ENCODE measurements at places on chromosomes 5 and 9.

DNA sequence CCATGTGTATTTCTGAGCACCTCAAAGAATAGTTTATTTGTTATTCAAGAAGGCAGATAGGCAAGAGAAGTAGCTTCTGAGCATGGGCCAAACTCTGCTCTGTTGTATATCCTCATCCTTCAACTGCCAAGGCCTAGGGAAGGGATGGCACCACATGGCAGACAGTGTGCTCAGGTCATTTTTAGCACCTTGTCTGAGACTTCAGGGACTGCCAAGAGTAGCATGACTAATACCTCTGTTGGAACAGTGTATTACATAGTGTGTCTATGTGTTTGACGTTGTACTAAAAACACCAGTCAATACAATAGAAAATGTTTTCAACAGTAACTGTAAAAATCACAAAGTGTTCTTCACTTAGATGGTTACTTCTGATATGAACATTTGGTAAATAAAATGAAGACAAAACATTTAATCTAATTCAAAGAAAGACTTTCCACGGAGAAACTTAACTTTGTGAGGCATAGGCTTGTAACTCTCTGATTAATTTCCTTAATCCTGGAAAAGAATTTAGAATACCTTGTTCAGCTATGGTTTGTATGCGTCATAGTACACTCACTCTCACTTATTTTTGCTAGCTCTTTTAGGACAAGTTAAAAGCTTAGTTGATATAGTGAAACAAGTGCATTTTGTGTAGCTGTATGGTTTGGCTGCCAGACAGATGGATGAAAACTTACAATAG lies 318.4 kb upstream of the RIOK2 start:
- no peak for DNase-seq

DNA sequence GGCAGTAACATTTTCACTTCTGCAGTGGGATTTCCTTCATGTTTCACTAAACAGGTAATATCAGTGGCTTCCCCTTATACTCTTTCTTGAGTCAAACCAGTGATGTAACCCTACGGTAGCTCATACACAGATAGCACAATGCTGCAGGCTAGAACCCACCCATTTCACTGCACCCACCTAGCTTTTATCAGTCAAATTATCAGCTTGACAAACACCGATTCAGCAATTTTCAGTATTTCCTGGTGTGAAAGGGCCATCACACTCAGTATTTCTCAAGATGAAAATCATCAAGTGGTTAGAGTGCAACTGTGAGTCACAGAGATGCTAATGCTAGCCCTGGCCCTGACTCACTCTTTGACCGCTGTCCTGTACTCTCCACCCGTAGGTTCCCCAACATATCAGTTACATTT lies 242.3 kb upstream of the PTGER4 start:
- no peak for DNase-seq

GRCh38 chr9:125407974-125408900 lies 146.6 kb downstream of the GAPVD1 start:
- DNase-seq, result peak; percentile 52

- no peak for DNase-seq
Measured at GRCh38 chr9:82419696-82420486, 431.3 kb downstream of the SPATA31D1 start.

- no peak for DNase-seq
Measured at GRCh38 chr5:62386824-62387223, 16.9 kb downstream of the DIMT1 start.

DNA sequence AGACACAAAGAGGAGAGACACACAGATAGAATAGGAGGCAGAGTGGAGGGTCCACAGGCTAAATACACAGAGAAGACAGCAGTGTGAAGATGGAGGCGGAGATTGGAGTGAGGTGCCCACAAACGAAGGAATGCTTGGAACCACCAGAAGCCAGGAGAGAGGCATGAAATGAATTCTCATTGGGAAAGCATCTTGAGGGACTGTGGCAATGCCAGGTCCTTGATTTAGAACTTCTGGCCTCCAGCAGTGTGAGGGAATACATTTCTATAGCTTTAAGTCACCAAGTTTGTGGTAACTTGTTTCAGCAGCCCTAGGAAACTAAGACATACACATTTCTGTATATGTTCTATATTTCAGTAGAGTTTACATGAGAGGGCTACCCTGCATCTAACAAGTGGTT lies 396.6 kb upstream of the ZNF608 start:
- no peak for DNase-seq

DNA sequence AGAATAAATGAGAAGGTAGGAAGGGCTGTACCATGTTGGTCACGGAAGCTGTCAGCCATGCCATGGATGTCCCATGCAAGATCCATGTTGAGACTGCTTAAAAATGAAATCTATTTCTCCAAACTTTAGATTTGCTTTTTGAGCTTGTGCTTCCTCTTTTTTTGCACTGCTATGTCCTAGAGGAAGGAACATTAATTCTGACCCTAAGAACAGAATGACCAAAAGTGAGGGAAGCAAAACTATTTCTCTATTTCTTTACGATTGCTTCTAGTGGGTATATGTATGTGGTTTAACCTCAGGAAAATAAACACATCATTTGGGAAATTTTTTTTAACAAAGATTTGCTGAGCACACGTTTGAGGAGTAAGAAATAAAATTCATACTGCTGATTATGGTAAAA lies 84.6 kb downstream of the USP20 start:
- no peak for DNase-seq

GRCh38 chr5:147397616-147398015 lies 112.3 kb downstream of the DPYSL3 start:
- DNase-seq, result no peak

DNA sequence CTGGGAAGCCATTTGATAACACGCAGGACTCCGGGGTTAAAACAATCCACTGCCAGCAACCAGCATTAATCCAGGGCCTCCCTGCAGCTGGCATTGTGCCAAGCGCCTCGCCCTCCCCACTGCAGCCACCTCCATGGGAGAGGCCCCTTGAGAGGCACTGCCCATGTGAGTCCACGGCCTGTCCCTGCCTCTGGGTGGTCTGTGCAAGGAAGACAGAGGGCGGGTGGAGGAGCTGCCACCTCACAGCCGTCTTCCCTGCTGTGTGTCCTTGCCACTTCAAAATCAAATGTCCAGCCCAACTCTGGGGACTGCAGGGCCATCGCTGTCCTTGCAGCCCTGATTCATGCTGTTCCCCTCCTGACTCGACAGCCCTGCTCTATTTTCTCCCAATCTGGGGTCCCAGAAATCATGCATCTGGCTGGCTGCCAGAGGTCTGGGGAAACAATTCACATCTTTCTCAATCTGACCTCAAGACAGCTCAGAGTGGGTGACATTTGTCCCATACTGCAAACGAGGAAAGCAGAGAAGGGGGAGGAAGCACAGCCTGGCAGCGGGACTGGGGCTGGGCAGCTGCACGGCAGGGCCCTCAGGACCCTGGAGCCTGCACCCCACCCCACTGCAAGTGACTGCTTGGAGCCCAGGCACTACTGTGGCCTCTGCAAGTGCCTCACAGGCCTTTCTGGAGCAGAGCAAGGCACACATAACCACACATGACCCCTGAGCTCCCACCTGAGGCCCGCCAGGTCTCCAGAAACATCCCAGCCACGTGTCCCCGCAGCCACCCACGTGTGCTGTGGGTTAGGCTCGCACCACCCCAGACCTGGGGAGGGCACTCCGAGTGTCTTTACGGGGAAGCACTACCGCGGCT lies 15.7 kb downstream of the BRD3OS start:
- DNase-seq, result no peak

DNA sequence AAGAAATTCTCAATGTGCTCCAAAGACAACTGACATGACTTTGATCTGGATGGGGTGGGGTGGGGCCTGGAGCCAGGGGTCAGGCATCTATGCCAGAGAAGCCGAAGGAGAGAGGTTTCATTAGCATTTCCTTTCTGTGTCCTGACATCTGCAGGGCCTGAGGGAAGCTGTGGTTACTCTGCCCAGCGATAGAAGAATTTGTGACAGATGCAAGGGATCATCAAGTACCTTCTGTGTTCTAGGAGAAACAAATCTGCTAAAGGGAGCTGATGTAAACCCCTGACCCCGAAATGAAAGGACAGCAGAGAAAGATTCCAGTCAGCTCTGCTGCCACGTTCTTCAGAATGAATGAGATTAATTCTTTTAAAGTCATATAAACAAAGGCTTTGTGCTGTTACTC lies 335.7 kb downstream of the PRELID2 start:
- no peak for DNase-seq

GRCh38 chr9:131743501-131743900 lies 3.6 kb upstream of the RAPGEF1 start:
- no peak for DNase-seq

DNA sequence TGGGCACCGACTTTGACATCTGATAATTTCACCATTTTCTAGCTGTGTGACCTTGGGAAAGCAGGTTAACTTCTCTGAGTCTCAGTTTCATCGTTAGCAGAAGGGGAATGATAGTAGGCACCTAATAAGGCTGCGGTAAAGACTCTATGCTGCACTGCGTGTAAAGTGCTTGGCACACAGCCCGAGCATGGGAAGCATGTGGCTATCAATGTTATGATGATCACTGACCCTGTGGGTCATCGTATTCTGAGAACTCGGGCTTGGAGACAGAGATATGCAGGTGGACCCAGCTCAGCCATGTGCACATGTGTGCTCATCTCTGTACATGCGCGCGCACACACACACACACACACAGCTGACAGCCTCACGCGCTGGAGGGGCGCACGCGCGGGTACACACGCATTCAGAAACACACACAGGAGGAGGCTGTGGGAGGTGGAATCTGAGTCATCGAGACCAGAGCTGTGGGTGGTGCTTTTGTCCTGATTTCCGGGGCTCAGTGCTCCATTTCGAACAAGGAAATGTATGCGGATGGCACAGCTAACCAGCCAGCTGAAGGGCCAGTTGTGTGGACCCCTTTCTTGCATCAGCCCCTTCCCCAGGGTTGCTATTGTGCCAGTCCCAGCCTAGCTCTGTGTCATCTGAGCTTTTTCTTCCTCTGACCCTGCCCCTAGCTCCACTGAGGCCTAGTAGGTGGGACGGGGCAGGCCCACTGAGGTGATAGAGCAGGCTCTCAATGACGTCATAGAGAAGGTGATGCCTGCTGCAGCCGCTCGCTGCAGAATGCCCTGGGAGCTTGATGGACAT lies 11.1 kb upstream of the ARAP3 start:
- peak; percentile 64 for DNase-seq

DNA sequence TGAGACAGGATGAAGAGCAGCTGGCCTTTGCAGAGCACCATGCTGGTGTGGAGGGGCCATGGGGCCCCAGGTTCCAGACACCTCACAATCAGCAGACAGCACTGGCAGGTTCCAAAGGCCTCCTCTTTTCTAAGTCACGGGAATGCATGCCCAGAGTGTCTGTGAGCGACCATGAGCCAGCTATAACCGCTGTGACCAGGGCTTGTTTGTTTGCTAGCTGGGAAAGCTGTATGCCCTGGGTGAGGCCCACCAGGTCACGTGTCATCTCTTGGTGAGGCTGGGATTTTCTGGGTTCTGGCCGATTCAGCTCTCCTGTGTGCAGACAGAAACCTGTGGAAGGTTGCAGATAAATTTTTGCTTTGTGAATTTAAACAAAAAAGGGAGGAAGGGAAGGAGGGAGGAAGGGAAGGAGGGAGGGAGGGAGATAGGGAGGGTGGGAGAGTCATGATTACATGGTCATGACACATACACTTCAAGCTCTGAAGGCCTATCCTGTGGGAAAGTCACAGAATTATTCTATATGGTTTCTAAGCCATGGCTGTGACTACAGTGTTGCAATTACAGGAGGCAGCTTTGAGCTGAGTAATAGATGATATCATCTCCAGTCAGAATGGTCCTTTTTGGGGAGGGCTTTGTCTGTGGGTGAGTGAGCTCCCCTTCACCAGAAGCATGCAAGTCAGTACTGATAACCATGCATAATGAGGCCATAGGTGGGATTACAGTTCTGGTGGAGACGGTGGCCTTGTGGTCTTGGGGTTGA lies 37.2 kb downstream of the PAPPA start:
- no peak for DNase-seq

- no peak for DNase-seq
Measured at GRCh38 chr9:114820776-114821501, 15.1 kb upstream of the TNFSF15 start.

DNA sequence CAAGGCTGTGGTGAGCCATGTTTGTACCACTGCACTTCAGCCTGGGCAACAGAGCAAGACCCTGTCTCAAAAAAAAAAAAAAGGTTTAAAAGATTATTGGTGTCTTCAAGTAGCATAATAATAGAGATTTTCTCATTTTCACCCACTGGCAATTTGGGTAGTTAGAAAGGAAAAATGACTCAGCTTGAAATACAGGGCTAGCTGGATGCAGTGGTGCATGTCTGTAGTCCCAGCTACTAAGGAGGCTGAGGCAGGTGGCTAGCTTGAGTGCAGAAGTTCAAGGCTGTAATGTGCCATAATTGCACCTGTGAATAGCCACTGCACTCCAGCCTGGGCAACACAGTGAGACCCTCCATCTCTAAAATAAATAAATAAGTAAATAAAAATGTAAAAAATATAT lies 111.1 kb downstream of the ARRDC3 start:
- no peak for DNase-seq

DNA sequence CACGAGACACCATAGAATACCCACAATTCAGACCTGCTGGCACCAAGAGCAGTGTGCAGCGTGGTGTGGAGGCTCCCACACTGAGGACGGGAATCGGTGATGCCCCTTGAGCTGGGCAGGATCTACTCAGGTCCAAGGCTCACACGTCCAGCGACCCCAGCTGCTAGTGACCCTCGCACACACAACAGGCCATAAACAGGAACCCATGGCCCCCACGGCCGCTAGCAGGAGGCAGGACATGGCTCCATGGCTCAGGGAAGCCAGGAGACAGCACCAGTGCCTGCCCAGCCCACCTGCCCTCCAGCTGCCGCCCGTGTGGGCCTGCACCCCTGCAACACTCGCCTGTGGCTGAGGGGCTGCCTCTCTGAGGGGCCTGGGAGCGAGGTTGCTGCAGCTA lies 43.4 kb upstream of the SLC9A3 start:
- DNase-seq, result no peak

DNA sequence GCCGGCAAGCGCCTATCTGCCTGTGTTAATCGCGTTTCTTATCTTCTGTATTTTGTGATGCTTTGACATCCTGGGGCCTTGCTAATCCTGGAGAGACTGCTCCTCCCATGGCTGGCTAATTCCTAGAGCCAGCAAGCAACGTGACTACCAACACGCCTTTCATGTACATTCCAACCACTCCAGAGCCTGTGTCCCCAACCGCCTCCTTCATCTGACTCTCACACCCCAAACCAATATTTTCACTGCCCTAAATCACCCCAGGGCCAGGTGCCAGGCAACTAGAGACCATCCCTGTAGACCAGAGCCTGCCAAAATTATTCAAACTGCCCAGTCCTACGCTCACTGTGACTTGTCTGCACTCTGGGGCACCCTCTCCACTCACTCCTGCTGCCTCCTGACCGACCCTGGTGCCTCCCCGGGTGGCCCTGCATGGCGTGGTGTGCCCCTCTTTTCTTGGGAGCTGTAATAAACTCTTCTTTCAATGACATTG lies 50.5 kb upstream of the COL5A1 start:
- no peak for DNase-seq

GRCh38 chr9:7001571-7001970 lies 243.8 kb downstream of the KDM4C start:
- no peak for DNase-seq
